ENCODE measurements at places on chromosomes 12 and 14.

- no peak for DNase-seq
Observed at GRCh38 chr12:174596-174995, 39.4 kb downstream of the SLC6A12 start.

DNA sequence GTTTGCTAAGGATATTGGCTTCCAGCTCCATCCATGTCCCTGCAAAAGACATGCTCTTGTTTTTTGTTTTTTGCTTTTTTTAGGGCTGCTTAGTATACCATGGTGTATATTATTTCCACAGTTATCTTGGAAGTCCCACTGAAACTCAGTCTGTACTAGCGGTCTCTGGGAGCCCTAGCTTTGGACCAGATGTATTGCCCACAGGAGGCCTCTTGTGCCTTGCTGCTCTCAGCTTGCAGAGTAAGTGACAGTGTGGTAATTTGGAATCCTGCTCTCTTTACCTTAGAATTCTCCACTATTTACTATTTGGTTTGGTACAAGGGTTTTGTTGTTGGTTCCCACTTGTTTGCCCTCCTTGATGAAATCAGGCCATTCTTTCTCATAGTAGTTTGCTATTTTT is 1022.9 kb downstream of the LRFN5 start:
- no peak for DNase-seq

DNA sequence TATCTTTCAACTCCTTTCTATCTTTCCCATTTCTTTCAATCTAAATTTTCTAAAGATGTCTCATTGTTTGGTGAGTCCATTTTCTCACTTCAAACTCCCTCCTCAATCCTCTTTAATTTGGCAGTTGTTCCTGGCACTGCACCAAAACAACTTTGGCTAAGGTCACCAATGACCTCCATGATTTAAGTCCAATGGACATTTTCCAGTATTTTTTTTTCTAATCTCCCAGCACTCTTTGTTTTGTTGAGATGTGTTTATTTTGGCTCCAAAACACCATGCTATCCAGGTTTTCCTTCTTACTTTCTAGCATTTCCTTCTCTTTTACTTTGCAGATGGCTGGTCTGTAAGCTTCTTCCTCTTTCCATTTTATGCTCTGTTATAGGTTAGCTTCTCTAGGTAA is 42.5 kb upstream of the OTOGL start:
- no peak for DNase-seq

GRCh38 chr12:108399514-108399913 is 60.4 kb upstream of the CMKLR1 start:
- no peak for DNase-seq

DNA sequence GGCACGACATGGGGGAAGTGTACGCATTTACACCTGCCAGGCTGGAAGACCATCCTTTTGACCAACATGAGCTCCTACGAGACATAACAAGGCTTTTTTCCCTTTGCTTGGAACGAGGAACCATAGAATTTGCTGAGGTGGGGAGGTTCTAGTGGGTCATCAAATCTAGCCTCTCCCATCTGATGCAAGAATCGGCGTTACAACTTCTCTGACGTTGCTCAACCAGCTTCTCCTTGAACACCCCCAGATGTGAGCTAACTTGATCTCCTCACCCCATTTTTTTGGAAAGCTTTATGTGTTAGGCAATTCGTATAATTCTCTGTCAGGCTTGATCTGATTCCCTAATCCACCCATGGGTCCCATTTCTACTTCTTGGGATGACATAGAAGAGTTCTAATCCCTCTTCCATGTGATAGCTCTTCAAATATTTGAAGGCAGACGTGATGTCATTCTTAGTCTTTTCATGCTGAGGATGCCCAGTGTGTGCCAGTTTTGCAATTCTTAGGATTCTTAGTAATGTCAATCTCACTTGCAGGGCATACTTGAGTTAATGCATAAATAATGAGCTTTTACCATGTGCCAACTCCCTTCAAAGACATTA is 163.6 kb upstream of the PARP11 start:
- no peak for DNase-seq

Data from activated CD4-positive, alpha-beta T cell treated with anti-CD3 and anti-CD28 coated beads, Interleukin-2, amount 50 U/mL, for 1 hour (primary cell).